ENCODE measurements at places on chromosomes 1 and 21. TPM values are rescaled to one million over a fixed set of nuclear protein-coding genes. Genes with fewer than 3 reads are reported as not detected.

Gene HTR6
- total RNA-seq: not detected

Gene CFAP141
- not detected for total RNA-seq

Gene VAMP4
- total RNA-seq: 3.9 TPM

Gene RGS5
- total RNA-seq: 5.1 TPM

Gene RAB3B
- total RNA-seq: 0.07 TPM

Gene PRKAA2
- total RNA-seq: 3.2 TPM

Gene KCNA2
- 0.04 TPM for total RNA-seq

Gene ACTA1
- 1.3 TPM for total RNA-seq

DNA sequence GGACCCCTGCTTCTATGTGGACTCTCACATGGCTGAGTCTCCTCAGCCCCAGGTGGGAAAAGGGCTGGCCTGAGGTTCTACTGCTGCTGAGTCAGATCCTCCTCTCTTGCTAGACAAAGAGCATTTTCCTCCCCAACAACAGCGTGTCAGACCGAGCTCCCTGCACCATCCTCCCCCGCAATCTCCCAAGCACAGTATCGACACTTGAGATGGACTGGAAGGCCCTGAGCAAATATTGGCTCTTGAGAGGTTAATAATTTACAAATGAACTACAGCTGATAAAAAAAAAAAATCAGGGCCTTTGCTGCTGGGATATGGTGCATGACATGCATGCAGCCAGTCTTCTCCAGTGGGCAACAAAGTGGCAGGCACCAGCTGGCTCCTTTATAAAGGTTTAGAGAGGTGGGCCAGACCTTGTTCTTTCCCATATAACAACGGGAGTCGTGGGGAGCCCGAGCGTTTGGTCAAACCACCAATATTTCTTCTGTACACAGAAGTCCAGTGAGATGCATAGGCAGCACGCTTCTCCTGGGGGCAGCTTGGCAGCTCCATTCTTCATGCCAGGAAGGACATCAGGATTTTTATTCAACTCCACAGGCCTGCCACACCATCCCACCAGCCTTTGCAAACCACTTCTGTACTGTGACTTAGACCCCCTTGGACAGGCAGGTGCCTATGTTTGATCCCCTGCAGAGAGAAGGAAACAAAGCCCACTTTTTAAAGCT is 55.4 kb upstream of the CAMK1G start:
- DNase-seq: no peak

DNA sequence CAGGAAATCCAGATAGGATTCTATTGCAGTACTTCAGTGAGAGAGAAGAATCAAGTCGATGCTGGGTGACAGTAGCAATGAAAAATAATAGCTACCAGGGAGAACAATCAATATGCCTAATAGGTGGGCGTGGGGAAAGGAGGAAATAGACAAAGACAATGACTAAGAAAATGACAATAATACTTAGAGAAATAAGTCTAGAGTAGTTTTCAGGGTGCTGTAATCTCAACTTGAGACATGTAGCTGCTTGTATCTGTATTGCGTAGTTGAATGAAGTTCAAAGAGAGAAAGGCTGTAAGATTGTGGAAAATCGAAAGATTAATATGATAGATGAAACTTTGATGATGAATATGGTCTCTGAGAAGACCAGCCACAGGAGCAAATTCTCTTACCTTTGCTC is 2.6 kb downstream of the STXBP3 start:
- DNase-seq: no peak

DNA sequence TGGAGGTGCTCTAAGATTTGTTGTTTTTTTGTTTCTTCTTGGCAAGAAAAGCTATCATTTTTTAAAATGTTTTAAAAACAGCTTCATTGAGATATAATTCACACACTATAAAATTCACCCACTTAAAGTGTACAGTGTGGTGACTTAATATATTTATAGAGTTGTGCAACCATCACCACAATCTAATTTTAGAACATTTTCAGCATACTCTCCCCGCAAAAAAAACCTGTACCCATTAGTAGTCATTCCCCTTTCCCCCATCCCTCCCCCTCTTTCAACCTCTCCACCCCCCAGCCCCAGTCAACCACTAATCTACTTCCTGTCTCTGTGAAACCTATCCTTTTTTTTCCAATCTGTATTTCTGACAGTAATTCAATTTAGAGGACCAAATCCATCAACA is 30.6 kb downstream of the ZC3H11B start:
- DNase-seq: no peak

GRCh38 chr1:86190873-86191272 is 34.3 kb upstream of the COL24A1 start:
- no peak for DNase-seq

- no peak for DNase-seq
Measured at GRCh38 chr1:231364192-231364591, 26.1 kb downstream of the SPRTN start.

- DNase-seq: peak; percentile 87
Measured at GRCh38 chr1:206081856-206082255, 28.9 kb downstream of the RHEX start.

- no peak for DNase-seq
Measured at GRCh38 chr1:181789395-181789794, 272.1 kb downstream of the ZNF648 start.

- DNase-seq: no peak
Measured at GRCh38 chr1:26315874-26316850, 1.6 kb upstream of the CD52 start.

GRCh38 chr1:206794294-206794908 is 22.1 kb upstream of the IL10 start:
- DNase-seq: no peak

DNA sequence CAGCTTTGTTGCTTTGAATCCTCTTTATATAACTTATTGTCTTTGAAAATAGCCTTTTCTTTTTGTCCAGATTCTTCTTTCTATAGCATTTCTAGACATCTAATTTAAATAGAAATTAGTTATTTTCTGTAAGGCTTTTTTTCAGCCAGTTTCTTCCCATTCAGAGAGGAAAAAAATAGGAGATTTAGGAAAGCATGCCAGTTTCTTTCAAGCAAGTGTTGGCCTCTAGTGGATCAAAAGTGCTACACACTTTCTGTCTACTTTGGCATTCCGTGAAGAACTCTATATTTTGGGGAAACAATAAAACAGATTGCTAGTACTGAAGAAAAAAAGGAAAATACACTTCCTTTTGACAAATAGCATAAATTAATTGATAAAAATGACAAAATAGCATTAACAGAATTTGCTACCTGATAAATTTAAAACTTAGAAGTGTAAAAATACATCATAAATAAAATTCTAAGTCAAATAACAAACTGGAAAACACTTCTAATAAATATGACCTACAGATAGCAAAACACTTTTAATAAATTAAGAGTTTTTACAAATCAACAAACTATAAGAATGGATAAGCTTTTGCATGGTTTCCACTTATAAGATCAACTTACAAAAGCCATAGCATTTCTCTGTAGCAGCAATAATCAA is 13.1 kb upstream of the EXO1 start:
- no peak for DNase-seq

GRCh38 chr1:27941671-27942540 is 7.1 kb downstream of the SMPDL3B start:
- DNase-seq: no peak

GRCh38 chr1:13929313-13929712 is 229.3 kb downstream of the PRDM2 start:
- DNase-seq: no peak

GRCh38 chr1:200103966-200104583 is 76.6 kb downstream of the NR5A2 start:
- no peak for DNase-seq

DNA sequence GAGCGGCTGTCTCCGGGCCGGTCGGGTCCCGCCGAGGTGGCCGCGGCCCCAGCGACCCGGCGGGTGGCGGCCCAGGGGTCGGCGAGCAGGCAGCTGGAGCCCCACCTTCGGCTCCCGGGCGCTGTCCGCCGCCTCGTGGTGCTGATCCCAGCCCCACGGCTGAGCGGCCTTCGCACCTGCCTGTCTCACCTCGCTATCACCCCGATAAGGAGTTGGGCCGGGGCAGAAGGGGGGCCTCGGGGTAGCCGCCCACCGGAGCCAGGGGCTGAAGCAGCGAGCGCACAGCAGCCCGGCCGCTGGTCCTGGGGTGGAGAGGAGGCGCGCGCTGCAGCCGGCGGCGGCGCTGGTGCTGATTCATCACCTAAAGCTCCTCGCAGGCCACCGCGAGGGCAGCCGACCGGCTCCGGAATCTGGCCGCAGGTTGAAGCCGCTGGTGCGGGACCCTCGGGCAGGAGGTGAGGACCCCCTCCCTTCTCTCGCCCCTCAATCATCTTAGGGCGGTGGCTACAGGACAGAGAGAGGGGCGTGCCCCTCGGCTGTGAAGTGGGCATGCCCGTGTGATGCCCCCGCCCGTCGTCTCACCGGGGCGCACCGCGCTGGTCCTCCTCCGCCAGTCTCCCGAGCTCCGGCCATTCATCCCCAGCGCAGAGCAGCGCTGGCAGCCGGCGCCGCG is 575 bp downstream of the TRIM67 start:
- no peak for DNase-seq

DNA sequence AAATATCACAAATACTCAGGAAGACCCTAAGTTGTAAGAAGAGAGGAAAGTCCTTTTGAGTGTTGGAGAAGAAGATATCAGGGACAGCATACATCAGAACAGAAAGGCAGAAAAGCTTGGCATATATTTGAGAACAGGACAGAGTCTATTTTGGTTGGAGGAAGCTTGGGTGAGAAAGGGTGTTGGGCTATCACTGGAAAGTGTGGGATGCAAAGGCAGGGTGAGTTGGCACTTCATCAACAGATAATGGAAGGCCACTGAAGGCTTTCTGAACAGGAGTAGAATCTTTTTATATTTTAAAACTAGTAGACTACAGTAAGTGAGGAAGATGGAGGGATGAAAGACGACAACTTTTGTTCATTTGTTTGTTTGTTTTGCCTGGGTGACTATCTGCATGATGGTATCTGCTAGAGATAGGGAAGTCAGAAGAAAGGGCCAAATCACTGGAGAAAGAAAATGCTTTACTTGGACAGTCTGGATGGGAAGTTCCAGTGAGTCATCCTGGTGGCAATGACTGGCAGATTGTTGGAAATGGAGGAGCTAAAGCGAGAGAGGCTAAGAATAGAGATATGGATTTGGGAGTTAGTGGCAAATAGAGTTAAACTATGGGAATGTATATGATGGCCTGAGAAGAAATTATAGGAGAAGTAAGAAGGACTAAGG is 33.7 kb upstream of the KCNA2 start:
- DNase-seq: no peak

- no peak for DNase-seq
Measured at GRCh38 chr1:173258479-173259264, 51.5 kb upstream of the TNFSF4 start.

- no peak for DNase-seq
Measured at GRCh38 chr1:231924180-231924579, 297.6 kb downstream of the DISC1 start.

DNA sequence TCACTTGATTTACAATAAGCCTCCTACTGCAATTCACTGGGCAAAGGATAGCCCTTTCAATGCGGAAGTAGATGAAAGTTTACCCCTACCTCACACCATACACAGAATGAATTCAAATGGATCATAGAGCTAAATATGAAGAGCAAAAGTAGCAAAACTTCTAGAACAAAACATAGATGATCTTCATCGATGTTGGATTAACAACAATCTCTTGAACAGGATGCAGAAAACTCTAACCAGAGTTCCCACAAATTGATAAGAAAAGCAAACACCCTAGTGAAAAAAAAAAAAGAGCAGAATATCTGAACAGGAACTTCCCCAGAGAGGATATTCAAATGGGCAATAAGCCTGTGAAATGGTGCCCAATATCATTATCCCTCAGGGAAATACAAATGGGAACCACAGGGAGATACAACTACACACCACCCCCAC is 1.9 kb upstream of the UBASH3A start:
- DNase-seq: no peak

DNA sequence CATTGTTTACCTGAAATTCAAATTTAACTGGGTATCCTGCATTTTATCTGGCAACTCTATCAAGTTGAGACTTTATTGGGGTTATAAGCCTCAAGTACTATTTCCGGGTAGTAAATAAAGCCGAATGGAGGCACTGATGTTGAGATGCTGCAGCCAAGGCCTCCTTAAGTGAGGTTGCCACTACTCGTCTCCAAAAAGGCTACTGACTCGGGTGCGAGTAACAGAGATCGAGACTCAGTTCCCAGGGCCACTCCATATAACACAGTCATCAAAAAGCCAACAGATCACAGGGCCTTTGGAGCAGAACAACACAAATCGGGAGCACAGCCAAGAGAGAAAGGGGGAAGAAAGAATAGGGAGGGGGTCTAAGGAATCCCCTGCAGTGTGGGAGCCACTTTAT is 524 bp downstream of the COPA start:
- DNase-seq: no peak

Data from right lobe of liver (tissue), 6 donors.